ENCODE measurements at places on chromosomes 5 and 9. TPM values are rescaled to one million over a fixed set of nuclear protein-coding genes. Genes with fewer than 3 reads are reported as not detected.

DNA sequence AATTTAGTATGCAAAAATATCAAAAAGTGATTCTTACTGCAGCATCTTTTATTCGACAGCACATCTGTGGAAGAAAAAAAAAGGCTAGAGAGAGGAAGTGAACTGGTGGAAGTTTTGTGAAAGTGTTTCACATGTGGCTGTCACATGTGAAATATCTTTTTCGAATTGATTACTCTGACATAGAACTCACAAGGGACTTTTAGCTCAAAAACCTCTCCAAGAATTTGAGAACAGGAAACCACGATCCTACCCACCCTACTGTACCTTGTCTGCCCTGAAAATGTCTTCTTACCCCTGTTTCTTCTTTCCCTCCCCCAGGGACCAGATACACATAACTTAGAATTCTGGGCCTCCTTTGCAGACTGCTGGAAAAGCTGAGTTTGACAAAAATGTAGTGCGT is 106.5 kb upstream of the PRRC1 start:
- DNase-seq, result no peak

DNA sequence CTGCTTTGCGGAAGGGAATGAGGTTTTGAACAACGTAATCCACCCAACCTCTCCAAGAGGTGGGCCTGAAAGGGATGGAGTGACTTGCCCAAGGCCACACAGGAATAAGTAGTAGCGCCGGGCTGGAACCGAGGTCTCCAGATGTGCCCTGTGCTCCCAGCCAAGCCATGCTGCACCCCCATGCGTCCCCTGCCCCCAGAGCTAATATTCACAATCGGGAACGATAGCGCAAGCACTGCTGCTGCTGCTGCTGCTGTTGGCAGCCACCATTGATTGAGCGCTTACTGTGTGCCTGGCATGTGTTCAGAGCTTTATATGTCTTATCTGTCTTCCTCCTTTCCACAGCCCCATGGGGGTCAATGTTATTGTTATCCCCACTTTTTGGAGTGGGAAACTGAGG is 43.9 kb downstream of the AMBP start:
- peak; percentile 72 for DNase-seq

- no peak for DNase-seq
Observed at GRCh38 chr9:109247228-109247627, 73.6 kb downstream of the EPB41L4B start.

- DNase-seq, result no peak
Observed at GRCh38 chr5:66057239-66057638, 86.9 kb upstream of the SREK1 start.

GRCh38 chr5:148829734-148830133 is 3.3 kb downstream of the ADRB2 start:
- no peak for DNase-seq

DNA sequence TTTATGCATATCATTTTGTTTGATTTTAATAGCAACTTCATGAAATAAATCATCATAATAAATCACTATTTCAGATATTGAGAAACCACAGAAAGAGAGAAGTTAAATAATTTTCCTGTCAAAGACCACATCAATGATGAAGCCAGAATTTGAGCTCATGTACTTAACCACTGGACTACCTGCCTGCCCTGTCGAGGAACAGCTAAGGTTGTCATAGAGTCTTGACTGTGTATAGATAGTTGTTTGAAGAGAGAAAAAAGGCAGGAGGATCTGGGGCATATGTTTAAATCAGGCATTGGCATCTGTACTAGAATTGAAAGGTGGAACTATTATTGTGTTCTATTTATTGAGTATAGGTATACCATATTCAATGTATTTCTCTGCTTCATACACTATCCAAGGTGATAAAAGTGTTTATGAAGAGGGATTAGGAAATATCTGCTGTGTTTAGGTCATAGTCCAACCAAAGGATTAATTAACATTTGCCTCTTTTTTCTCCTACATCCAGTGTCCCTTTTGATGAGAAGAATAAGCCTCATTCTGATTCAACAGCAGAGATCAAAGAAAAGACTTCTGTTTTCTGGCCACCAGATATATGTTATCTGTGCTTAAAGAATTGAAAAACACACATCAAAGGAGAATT is 37.3 kb upstream of the CDKN2B start:
- DNase-seq, result no peak

NDUFS6 gene
- total RNA-seq, result 86.9 TPM

Data from lower leg skin (tissue), 4 donors.